ENCODE measurements at places on chromosomes 4 and X.
A peak's percentile ranks its signal among the peaks of the same experiment; 100 is the strongest.

DNA sequence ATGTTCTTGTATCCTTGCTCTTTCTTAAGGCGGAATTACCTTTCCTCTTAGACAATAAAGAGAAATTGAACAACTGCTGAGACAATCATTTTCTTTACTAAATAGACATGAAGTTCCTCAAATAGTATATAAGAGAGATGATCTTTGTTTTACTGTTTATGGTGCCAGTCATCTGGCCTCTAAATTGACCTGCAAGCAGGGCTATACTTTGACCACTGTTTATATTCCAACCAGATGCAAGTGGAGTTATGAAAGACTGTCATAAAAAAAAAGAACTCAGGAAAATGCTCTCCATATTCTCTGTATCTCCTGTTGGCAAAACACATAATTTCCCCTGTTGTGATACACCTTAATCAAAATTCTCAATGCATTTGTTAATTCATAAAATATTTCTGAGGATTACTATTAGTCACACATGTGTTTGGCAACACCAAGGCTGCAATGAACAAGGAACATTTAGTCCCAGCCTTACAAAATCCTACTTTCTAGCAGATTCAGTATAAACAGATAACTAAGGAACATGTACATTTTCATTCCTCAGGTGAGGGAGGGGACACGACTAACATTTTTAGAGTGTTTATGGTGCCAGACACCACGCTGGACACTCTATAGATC lies 562.3 kb downstream of the KCNIP4 start:
- no peak for DNase-seq
- no peaks in the 10 kb centered on the region for H3K4me1 ChIP-seq
- no peaks in the 10 kb centered on the region for H3K27me3 ChIP-seq
- no peaks in the 10 kb centered on the region for H3K36me3 ChIP-seq

DNA sequence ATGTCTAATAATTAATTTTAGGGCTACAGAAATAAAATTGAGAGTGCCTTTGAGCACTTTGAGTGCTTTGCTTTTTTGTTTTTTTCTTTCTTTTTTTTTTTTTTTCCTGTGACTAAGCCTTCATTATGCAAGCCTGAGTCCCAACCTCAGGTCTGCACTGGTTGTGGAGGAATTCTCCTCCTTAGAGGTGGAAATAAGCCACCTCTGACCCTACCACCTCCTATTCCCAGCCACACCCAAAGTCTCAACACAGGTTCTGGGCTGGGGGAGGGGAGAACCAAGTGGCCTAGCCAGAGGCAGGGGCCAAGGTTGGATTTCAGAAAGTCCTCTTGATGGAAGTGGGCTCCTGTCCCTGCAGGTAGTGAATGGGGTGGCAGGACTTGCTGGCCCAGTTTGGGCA lies 180.2 kb downstream of the ARAP2 start:
- no peak overlapping the region for H3K27ac ChIP-seq
- DNase-seq, result no peak
- peaks cover 30% of the 10 kb centered on the region for H3K36me3 ChIP-seq
- no peak overlapping the region for H3K4me3 ChIP-seq

DNA sequence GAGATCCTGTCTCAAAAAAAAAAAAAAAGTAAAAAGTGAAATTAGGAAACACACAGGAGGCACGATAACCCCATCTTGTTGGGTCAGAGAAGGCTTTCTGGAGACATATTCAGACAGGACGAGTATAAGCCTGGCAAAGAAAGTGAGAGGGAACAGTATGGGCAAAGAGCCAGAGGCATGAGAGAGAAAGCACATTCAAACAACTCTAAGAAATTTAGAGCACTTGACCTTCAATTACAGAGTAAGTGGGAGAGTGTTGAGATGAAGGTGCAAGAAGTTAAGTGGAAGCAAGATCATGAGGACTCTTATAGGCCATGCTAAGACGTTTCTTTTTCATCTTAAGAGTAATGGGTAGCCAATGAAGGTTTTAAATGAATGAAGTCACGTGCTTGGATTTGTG lies 70.4 kb downstream of the ELOVL6 start:
- no peaks in the 10 kb centered on the region for H3K27me3 ChIP-seq
- H3K27ac ChIP-seq, result no peak overlapping the region

DNA sequence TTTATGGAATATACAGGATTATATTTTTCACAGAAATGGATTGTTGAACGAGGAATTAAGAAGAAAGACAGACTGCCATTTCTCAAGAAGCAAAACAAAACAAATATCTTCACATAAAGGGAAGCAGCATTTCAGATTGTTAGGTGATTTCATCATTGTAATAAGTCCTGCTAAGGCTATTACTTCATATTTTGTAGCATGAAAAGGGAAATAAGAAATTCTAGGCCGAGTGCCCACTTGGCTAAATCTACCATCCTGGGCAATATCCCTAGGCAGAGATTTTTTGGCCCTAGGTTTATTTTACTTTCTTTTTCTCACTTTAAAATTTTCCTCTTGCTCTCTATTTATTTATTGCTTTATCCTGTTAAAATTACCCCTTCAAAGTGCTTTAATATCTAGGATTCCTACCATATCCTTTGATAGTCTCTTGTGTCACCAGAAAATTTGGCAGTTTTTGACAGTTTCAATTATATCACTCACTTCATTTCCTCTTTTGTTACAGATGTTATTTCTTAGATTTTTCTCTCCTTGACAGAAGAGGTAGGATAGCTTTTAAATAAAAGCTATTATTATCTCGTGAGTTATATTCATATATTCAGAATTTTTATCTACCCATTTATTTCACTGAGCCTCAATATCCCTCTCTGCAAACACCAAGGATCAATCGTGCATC lies 142.3 kb downstream of the PDGFC start:
- no peaks in the 10 kb centered on the region for H3K36me3 ChIP-seq
- H3K27me3 ChIP-seq, result no peaks in the 10 kb centered on the region
- DNase-seq, result no peak
- no peak overlapping the region for H3K4me3 ChIP-seq
- H3K4me1 ChIP-seq, result no peaks in the 10 kb centered on the region

DNA sequence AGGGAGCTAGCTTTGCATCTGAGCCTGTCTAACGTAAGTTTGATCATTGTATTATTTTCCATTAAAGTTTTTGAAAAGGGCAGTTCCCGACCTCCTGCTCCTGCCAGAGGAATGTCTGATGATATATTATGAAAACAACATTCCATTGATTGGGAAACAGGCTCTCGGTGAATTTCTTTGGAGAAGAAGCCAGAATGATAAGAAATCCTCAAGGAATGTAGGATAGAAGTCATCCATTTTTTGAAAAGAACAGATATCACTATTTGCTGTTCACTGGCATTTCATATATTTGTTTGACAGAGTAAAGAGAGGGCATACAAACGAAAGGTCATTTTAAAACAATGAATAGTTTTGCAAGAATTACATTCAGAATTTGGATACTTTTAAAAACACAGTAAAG lies 781.0 kb upstream of the HTR2C start:
- H3K4me1 ChIP-seq, result no peaks in the 10 kb centered on the region
- H3K36me3 ChIP-seq, result no peaks in the 10 kb centered on the region
- no peaks in the 10 kb centered on the region for H3K27me3 ChIP-seq
- no peak overlapping the region for H3K27ac ChIP-seq
- no peak for DNase-seq

DNA sequence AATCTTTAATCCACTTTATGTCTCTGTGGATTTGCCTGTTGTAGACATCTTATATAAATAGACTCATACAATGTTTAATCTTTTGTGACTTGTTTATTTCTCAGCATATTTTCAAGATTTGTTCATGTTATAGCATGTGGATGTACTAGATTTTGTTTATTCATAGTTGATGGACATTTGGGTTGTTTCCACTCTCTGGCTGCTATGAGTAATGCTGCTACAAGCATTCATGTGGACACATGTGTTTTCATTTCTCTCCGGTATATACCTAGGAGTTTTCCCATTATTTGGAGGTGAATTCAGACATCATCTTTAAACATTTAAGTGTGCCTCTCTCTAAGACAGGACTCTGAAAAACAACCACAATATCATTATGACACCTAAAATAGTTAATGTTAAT lies 2.3 kb downstream of the IKBKG start:
- H3K36me3 ChIP-seq, result peaks cover 22% of the 10 kb centered on the region
- peaks cover 39% of the 10 kb centered on the region for H3K4me1 ChIP-seq
- no peak for DNase-seq
- H3K4me3 ChIP-seq, result no peak overlapping the region
- no peak overlapping the region for H3K27ac ChIP-seq

- DNase-seq, result no peak
- H3K27ac ChIP-seq, result no peak overlapping the region
- no peaks in the 10 kb centered on the region for H3K36me3 ChIP-seq
- peaks cover 2% of the 10 kb centered on the region for H3K27me3 ChIP-seq
- no peak overlapping the region for H3K4me3 ChIP-seq
- no peaks in the 10 kb centered on the region for H3K4me1 ChIP-seq
These were observed 52.8 kb downstream of the RBM47 start for GRCh38 chr4:40576651-40577480.

- H3K4me1 ChIP-seq, result no peaks in the 10 kb centered on the region
- H3K27ac ChIP-seq, result no peak overlapping the region
- no peaks in the 10 kb centered on the region for H3K27me3 ChIP-seq
- no peak for DNase-seq
These were observed 22.2 kb downstream of the BTC start for GRCh38 chr4:74772106-74772505.

GRCh38 chr4:76782837-76783236 lies 115.1 kb downstream of the SOWAHB start:
- DNase-seq, result no peak
- no peak overlapping the region for H3K4me3 ChIP-seq
- H3K36me3 ChIP-seq, result no peaks in the 10 kb centered on the region
- H3K27ac ChIP-seq, result no peak overlapping the region
- H3K4me1 ChIP-seq, result no peaks in the 10 kb centered on the region

DNA sequence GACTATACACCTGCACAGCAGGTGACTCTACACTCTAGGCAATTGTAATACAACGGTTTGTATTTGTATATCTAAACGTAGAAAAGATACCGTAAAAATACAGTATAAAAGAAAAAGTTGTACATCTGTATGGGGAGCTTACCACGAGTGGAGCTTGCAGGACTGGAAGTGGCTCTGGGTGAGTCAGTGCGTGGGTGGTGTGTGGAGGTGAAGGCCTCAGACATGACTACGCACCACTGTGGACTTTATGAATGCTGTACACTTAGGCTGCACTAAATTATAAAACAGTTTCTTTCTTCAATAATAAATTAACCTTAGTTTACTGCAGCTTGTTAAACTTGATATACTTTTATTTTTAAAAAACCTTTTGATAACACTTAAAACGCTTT lies 85.0 kb upstream of the FAT1 start:
- no peaks in the 10 kb centered on the region for H3K4me1 ChIP-seq
- DNase-seq, result no peak
- H3K36me3 ChIP-seq, result no peaks in the 10 kb centered on the region
- H3K27ac ChIP-seq, result no peak overlapping the region
- H3K27me3 ChIP-seq, result no peaks in the 10 kb centered on the region
- H3K4me3 ChIP-seq, result no peak overlapping the region

DNA sequence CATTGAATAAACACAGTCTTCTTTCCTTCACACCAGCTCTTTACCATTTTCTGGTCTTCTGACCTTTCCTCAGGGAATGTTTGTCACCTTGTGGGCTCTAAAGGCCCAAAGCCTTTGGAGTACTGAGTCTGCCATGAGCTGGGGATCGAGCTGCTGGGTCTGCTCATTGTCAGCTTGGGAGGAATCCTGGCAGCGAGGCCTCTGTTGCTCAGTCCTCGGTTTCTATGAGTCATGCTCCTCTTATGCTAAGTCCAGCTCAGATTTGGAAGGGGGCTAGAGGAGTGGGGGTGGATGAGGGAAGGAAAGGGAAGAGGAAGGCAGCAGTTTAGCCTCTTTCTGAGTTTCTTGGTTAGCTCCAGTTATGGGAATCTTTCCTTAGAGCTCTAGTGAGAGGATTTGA lies 31.1 kb downstream of the NHSL2 start:
- DNase-seq, result no peak
- H3K4me1 ChIP-seq, result no peaks in the 10 kb centered on the region
- H3K27ac ChIP-seq, result no peak overlapping the region
- H3K4me3 ChIP-seq, result no peak overlapping the region
- no peaks in the 10 kb centered on the region for H3K36me3 ChIP-seq

GRCh38 chr4:74632634-74633033 lies 161.7 kb downstream of the BTC start:
- no peaks in the 10 kb centered on the region for H3K27me3 ChIP-seq
- H3K4me1 ChIP-seq, result peaks cover 9% of the 10 kb centered on the region
- no peak overlapping the region for H3K4me3 ChIP-seq
- DNase-seq, result peak; percentile 59
- H3K27ac ChIP-seq, result no peak overlapping the region
- no peaks in the 10 kb centered on the region for H3K36me3 ChIP-seq

GRCh38 chr4:155966171-155966570 lies 12.5 kb upstream of the CTSO start:
- H3K27me3 ChIP-seq, result no peaks in the 10 kb centered on the region
- DNase-seq, result no peak
- no peaks in the 10 kb centered on the region for H3K36me3 ChIP-seq
- H3K27ac ChIP-seq, result no peak overlapping the region

- no peak for DNase-seq
- H3K4me1 ChIP-seq, result no peaks in the 10 kb centered on the region
- no peak overlapping the region for H3K27ac ChIP-seq
- H3K4me3 ChIP-seq, result no peak overlapping the region
- no peaks in the 10 kb centered on the region for H3K27me3 ChIP-seq
These were observed 34.1 kb downstream of the ANXA3 start for GRCh38 chr4:78585633-78586032.

DNA sequence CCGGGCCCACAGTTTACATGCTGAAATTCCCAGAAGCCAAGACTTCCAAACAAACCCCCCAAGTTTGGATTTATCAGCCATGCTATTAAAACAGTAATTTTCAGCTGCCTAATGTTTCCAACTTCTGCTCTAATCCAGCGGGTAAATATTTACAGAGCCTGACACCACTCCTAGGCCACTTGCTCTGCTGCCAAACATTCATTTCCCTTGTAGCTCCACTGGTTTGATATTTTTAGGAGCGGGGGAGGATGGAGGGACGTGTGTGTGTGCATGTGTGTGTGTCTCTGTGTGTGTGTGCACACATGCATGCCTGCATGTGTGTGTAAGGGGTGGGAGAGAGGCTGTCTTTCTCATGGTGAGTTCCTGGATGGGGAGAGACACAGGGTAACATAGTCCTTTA lies 115.7 kb upstream of the PJA1 start:
- no peak for DNase-seq
- no peaks in the 10 kb centered on the region for H3K27me3 ChIP-seq
- H3K27ac ChIP-seq, result no peak overlapping the region
- H3K36me3 ChIP-seq, result no peaks in the 10 kb centered on the region

GRCh38 chr4:89528526-89529133 lies 221.0 kb upstream of the GPRIN3 start:
- no peaks in the 10 kb centered on the region for H3K36me3 ChIP-seq
- no peak overlapping the region for H3K4me3 ChIP-seq
- peak; percentile 78 for DNase-seq
- H3K27ac ChIP-seq, result no peak overlapping the region
